ENCODE measurements at places on chromosomes 1 and 21. TPM values are rescaled to one million over a fixed set of nuclear protein-coding genes. Genes with fewer than 3 reads are reported as not detected.

Gene RCC2
- total RNA-seq: 126 TPM

- H3K27ac ChIP-seq: no peak overlapping the region
- no peaks in the 10 kb centered on the region for H3K4me1 ChIP-seq
- H3K36me3 ChIP-seq: no peaks in the 10 kb centered on the region
- DNase-seq: no peak
- H3K27me3 ChIP-seq: no peaks in the 10 kb centered on the region
Observed at GRCh38 chr1:24996983-24997893, 67.2 kb upstream of the RUNX3 start.

GRCh38 chr1:44328671-44329416, 26.2 kb downstream of the ERI3 start:
- H3K27me3 ChIP-seq: no peaks in the 10 kb centered on the region
- H3K4me3 ChIP-seq: no peak overlapping the region
- no peak for DNase-seq
- peaks cover 21% of the 10 kb centered on the region for H3K4me1 ChIP-seq
- H3K36me3 ChIP-seq: no peaks in the 10 kb centered on the region

Gene SLC44A5
- 25.3 TPM for total RNA-seq

DNA sequence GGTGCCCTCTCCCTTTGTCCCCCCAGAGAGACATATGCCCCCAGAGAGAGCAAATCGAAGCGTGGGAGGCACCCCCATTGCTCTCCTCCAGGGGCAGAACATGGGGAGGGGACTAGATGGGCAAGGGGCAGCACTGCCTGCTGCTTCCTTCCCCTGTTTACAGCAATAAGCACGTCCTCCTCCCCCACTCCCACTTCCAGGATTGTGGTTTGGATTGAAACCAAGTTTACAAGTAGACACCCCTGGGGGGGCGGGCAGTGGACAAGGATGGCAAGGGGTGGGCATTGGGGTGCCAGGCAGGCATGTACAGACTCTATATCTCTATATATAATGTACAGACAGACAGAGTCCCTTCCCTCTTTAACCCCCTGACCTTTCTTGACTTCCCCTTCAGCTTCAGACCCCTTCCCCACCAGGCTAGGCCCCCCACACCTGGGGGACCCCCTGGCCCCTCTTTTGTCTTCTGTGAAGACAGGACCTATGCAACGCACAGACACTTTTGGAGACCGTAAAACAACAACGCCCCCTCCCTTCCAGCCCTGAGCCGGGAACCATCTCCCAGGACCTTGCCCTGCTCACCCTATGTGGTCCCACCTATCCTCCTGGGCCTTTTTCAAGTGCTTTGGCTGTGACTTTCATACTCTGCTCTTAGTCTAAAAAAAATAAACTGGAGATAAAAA, 8.4 kb downstream of the EFNA3 start:
- H3K4me3 ChIP-seq: no peak overlapping the region
- DNase-seq: no peak
- H3K36me3 ChIP-seq: no peaks in the 10 kb centered on the region
- peaks cover 35% of the 10 kb centered on the region for H3K27me3 ChIP-seq
- H3K27ac ChIP-seq: no peak overlapping the region
- peaks cover 13% of the 10 kb centered on the region for H3K4me1 ChIP-seq

Gene KIF14
- total RNA-seq: 60.2 TPM
